ENCODE measurements at places on chromosomes 3 and 15.

GRCh38 chr15:41501191-41501917 lies 7.7 kb downstream of the ITPKA start:
- peaks cover 68% of the 10 kb centered on the region for H3K27me3 ChIP-seq
- H3K4me1 ChIP-seq = peaks cover 17% of the 10 kb centered on the region
- H3K4me3 ChIP-seq = peak overlapping the region; percentile 65
- no peak overlapping the region for H3K27ac ChIP-seq
- peak; percentile 26 for DNase-seq
- H3K36me3 ChIP-seq = peaks cover 3% of the 10 kb centered on the region

- H3K27me3 ChIP-seq = no peaks in the 10 kb centered on the region
- H3K4me1 ChIP-seq = no peaks in the 10 kb centered on the region
- peaks cover 2% of the 10 kb centered on the region for H3K36me3 ChIP-seq
- H3K27ac ChIP-seq = no peak overlapping the region
- H3K4me3 ChIP-seq = no peak overlapping the region
These were observed 81.5 kb downstream of the DHX36 start for GRCh38 chr3:154242766-154243165.

DNA sequence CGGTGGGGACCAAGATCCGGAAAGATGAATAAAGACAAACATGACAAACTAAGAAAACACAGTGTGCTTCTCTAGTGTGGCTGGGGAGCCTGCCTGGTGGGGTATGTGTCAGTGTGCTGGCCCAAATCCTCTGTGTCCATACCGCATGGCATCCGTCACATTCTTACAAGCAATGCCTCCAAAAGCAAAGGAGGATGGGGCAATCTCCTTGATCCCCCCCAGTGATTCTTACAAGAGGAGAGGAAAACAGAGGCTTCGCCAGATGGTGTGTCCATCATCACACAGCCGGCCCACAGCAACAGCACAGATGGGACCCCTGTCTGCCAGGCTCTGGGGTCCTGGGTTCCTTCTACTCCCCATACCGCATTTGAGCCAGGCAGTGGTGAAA lies 558 bp upstream of the IL17RC start:
- peaks cover 16% of the 10 kb centered on the region for H3K4me1 ChIP-seq
- H3K27ac ChIP-seq = peak overlapping the region; percentile 29
- no peak for DNase-seq
- peak overlapping the region; percentile 59 for H3K4me3 ChIP-seq
- H3K36me3 ChIP-seq = no peaks in the 10 kb centered on the region

- DNase-seq = no peak
- no peaks in the 10 kb centered on the region for H3K36me3 ChIP-seq
- H3K27ac ChIP-seq = no peak overlapping the region
- peaks cover 2% of the 10 kb centered on the region for H3K27me3 ChIP-seq
- no peak overlapping the region for H3K4me3 ChIP-seq
These were observed 41.1 kb upstream of the PLSCR5 start for GRCh38 chr3:146646261-146646660.

GRCh38 chr3:111800472-111800871 lies 58.6 kb upstream of the PHLDB2 start:
- H3K4me3 ChIP-seq = no peak overlapping the region
- H3K4me1 ChIP-seq = no peaks in the 10 kb centered on the region
- H3K27ac ChIP-seq = no peak overlapping the region

All from activated T-helper 1 cell treated with anti-CD3 and anti-CD28 coated beads, Interleukin-12 subunit alpha, Interleukin-12 subunit beta, Interleukin-2, Interleukin-4 antibody, amounts not matched to agents 30 ng/mL and 10 ng/mL and 1 ng/mL, durations not matched to agents 14 hours and 24 hours and 36 hours (primary cell).